ENCODE measurements at places on chromosomes 1 and 21. TPM values are rescaled to one million over a fixed set of nuclear protein-coding genes. Genes with fewer than 3 reads are reported as not detected.

CRTC2 gene
- total RNA-seq = 33.8 TPM

ACTA1 gene
- not detected for total RNA-seq

MATN1 gene
- 0.12 TPM for total RNA-seq

ARHGEF16 gene
- total RNA-seq = 37.4 TPM

SLC25A34 gene
- 0.59 TPM for total RNA-seq

AMY1C gene
- not detected for total RNA-seq

SELP gene
- total RNA-seq = not detected

CELA2B gene
- total RNA-seq = not detected

DNAI4 gene
- 3.9 TPM for total RNA-seq

SH2D2A gene
- total RNA-seq = 4.8 TPM

MTHFR gene
- total RNA-seq = 20.9 TPM

MAEL gene
- total RNA-seq = not detected

SPRR2E gene
- not detected for total RNA-seq

TMEM125 gene
- 13.9 TPM for total RNA-seq

NLRP3 gene
- not detected for total RNA-seq

ATP1A2 gene
- total RNA-seq = not detected

WDR77 gene
- total RNA-seq = 42.5 TPM

TCHHL1 gene
- not detected for total RNA-seq

LDLRAD1 gene
- total RNA-seq = 0.30 TPM

RNU1-3 gene
- total RNA-seq = 1,685 TPM

ZBTB7B gene
- 57.0 TPM for total RNA-seq

IL20 gene
- not detected for total RNA-seq

PRAMEF5 gene
- not detected for total RNA-seq
